ENCODE measurements at places on chromosomes 3 and 15.

- peak; percentile 88 for DNase-seq
Measured at GRCh38 chr3:8538913-8539312, 37.3 kb downstream of the LMCD1 start.

DNA sequence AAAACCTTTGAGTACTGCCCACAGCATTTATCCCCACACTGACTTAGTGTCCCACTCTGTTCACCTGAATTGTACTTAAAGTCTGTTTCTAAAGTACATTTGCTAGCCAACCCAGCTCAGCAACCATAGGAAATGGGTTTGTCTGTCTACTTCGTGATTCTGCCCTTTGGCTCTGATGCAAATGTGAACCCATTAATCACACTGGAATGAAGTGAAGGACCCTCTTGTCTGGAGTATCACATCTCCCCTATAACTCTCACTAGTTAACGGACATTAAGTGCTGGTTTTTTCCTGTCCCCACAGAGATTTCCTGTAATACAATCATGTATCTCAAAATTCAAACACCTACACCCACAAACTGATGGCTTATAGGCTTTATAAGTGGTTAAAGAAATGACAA, 20.5 kb downstream of the EID1 start:
- no peak for DNase-seq

DNA sequence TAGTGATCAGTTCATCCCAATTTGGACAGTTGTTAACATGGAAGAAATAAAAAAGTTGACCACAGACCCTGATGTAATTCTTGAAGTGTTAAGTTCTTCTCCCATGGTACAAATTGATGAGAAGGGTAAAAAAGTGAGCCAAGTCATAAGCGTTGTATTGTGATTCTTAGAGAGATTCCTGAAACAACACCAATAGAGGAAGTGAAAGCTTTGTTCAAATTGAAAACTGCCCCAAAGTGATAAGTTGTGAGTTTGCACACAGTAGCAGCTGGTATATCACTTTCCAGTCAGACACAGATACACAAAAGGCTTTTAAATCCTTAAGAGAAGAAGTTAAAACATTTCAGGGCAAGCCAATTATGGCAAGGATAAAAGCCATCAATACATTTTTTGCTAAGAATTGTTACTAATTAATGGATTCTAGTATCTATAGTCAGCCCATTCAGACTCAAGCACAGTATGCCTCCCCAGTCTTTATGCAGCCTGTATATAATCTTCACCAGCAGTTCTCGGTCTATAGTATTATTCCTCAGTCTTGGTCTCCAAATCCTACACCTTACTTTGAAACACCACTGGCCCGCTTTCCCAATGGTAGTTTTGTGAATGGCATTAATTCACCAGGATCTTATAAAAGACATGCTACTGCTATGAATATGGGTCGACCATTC, 38.2 kb downstream of the CDIN1 start:
- DNase-seq = no peak

DNA sequence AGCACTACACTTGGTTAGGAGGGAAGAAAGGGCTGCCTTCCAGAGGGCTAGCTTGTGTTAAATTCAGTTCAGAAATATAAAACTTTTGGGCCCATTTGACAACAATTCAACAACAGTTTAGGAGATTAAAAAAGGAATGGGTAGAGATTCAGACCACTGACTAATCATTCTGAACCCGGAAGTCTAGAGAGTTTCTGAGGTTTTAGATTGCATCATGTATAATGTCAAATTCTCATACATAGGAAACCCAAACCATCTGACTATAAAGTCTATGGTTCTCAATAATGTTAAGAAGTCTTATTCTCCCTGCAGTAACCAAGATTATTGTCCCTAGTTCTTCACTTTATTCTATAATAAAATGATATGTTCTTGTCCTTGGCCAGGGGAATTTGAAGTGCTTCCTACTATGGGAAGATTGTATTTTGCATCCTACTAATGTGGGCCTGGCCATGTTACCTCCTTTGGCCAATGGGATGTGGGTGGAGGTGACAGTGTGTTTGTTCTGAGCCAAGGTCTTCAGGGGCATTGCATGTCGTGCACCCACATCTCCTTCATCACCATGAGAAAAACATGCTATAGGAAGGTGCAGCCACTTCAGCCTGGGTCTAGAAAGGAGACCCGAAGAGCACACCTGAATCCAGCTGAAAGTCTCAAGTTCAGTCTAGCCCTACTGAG, 66.4 kb upstream of the CCNL1 start:
- DNase-seq = no peak

DNA sequence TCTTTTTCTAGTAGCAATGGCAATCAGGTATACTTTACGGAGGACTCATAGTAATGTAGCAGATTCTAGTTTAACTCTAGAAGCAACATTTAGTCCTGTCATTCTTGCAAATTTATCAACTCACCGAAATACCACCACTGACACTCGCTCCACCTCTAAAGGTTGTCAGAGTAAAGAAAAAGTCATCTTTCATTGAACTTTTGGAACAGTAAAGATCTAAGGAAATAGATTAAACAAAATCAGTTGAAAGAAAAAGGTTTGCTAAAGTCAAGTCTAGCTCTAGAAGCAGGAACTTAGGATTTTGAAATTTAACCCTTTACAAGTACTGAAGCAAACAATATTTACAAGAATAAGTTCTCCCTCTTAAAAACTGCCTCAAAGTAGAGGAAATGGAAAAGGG, 8.7 kb downstream of the ATP8B4 start:
- no peak for DNase-seq

GRCh38 chr3:73966733-73967132, 342.0 kb upstream of the PDZRN3 start:
- no peak for DNase-seq

- DNase-seq = no peak
Measured at GRCh38 chr3:2023959-2024358, 74.7 kb upstream of the CNTN4 start.

DNA sequence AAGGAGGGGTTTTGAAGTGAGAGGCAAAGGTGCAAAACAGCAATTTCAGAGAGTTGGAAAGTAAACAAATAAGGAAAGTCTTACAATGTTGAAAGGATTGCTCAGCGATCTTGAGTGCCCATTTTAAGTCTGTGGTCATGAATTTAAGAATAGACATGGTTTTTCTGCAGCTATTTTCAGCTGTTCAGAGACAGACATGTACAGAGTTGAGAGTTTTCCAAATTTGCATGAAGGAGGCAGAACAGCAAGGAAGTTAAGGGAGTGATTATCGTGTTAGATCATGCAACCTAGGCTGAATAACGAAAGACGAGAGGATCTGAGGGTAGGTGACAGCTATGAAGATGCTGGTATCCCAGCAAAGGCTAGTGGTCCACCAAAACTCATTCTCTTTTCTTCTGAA, 37.2 kb downstream of the DET1 start:
- DNase-seq = no peak

GRCh38 chr15:83104141-83104540, 3.3 kb upstream of the TM6SF1 start:
- DNase-seq = no peak

GRCh38 chr3:108283006-108283405, 13.3 kb upstream of the HHLA2 start:
- no peak for DNase-seq

- peak; percentile 27 for DNase-seq
Measured at GRCh38 chr3:166013073-166013679, 176.0 kb upstream of the BCHE start.

DNA sequence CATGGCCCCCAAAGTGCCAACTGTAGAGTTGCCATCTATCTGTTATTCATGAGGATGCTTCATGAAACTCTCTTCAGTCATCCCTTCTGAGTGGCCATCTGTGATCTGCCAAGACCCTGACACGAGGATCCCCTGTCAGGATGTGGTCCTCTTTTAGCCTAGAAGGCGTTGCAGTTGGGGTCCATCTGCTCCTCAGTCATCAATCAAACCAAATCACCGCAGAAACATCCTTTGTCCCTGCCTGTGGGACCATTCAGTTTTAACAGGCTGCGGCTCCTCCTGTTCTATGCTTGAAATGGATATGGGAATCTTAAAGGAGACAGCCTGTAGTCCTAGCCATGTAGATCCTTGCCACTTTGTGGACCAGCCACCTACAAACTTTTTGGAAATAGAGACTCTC, 5.9 kb upstream of the RPS27L start:
- no peak for DNase-seq

DNA sequence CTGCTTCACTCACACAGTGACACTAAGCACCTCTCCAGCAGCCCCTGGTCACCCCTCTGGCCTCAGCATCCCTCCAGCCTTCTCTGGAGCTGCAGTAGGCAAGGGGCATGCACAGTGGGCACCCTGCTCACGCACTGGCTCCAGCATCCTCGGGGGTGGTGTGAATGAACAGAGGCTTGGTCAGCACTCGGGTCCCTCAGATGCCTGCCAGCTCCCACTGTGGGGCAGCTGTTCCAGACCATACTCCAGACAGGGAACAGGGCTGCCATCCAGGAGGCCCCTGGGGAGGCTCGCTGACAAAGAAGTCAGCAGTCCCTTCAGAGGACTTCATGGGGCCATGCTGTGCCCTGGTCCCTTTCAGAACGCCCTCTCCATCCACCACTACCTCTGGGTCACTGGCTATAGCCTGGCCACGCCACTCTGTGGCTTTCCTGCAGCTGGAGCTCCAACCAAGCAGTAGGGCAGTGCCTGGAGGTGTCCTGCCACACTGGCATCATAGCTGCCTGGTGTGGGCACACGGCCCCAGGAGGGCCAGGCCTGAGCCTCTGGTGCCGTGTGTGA, 26.3 kb downstream of the ALS2CL start:
- DNase-seq = no peak

GRCh38 chr3:144142151-144142840, 170.7 kb downstream of the DIPK2A start:
- no peak for DNase-seq

GRCh38 chr3:122063908-122064307, 8.7 kb downstream of the CD86 start:
- no peak for DNase-seq

DNA sequence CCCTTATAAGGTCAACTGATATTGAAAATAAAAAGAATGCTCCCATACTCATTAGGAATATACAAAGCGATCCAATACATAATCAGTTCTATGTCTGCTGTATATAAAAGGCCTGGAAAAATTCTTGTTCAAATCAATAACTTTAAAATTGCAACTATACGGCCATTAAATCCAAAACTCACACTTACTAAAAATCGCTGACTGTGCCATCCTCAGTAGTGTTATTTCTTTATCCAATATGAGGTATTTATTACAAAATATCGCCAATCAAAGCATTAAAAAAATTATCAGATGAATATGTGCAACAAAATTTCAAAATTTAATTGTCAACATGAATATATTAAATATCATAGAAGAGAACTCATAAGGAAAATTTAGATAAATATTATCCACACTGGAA, 146.5 kb downstream of the PLD1 start:
- DNase-seq = no peak

- DNase-seq = no peak
Measured at GRCh38 chr3:71370467-71370866, 213.1 kb downstream of the FOXP1 start.

DNA sequence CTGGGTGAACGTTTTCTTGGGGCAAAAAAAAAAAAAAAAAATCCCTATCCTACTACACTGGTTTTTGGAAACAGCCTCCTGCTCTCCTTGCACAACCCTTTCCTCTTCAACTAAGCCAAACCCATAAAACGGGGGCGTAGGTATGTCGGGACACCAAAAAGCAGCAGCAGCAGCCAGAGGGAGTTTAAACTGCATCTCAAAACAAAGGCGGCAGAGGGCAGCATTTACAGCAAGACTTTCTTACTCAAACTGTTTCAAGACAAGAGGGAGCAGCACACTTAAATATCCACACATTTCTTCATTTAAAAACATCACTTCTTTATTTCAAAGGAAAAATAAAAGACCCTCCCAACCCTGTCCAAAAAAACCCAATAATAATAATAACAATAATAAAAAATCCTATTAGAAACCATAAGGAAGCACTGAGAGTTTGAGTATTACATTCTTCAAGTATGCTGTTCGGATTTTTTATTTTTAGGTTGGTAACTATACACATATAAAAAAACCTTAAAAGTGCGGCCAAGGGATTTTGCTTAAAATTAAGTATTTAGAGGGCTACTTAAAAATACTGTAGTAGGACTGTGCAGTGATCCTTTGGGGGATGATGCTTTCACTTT, 43.9 kb upstream of the PLXND1 start:
- DNase-seq = peak; percentile 92

DNA sequence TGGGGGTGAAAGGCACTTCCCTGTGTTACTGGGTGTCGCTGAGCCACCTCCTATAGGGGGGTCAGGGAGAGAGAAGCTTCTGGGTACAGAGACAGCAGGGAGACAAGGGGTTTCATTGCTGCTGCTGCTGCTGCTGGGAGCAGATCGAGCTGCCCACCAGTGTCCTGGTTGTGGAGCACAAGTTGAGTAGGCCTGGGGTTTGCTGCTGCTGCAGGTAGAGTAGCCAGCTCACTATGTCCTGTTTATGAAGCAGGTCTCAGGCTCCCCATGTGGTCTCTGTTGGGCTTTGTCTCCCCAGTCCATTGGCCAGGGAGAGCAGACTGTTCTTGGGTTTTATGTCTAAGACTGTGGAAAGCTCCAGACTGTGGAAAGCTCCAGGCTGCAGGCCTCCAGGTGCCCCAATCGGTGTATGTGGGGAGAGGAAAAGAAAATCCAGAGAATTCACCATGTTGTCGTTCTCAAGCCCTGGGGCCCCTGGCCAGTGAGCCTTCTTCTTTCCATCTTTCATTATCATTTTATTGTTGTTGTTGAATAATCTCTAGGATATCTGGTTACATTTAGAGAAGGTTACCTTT, 157.8 kb downstream of the ADAMTS17 start:
- DNase-seq = no peak

- no peak for DNase-seq
Measured at GRCh38 chr15:34886134-34886533, 83.4 kb downstream of the AQR start.

- DNase-seq = no peak
Measured at GRCh38 chr3:99410789-99411311, 227.5 kb upstream of the COL8A1 start.

DNA sequence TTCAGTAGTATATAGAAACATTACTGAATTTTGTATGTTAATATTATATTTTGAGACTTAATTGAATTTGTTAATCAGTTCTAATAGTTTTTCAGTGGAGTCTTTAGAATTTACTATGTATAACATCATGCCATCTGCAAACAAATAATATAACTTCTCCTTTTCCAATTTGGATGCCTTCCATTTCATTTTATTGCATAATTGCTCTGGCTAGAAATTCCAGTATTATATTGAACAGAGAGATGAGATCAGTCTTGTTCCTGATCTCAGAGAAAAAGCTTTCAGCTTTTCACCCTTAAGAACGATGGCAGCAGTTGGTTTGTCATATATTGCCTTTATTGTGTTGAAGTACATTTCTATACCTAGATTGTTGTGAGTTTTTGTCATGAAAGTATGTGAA, 40.4 kb downstream of the OR4F15 start:
- no peak for DNase-seq

All from cardiac muscle cell (in vitro differentiated cells and primary cell).